ENCODE measurements at places on chromosomes 12 and 14. TPM values are rescaled to one million over a fixed set of nuclear protein-coding genes. Genes with fewer than 3 reads are reported as not detected.

Gene PAPLN
- 5.8 TPM for total RNA-seq

Gene ALDH1L2
- total RNA-seq, result 17.2 TPM

Gene CLEC7A
- total RNA-seq, result 25.8 TPM

Gene CRIP1
- 229 TPM for total RNA-seq

Gene TGM1
- 0.52 TPM for total RNA-seq

Gene KRT77
- not detected for total RNA-seq

Gene ZNF891
- 3.5 TPM for total RNA-seq

Gene BBOF1
- total RNA-seq, result 6.3 TPM

Gene KLHL33
- 0.39 TPM for total RNA-seq

Gene CCDC175
- 0.71 TPM for total RNA-seq

Gene FOXM1
- 0.84 TPM for total RNA-seq

Gene CCDC177
- not detected for total RNA-seq

Gene LHX5
- not detected for total RNA-seq

Gene FGF23
- not detected for total RNA-seq

Gene PIWIL1
- total RNA-seq, result not detected

GRCh38 chr12:69204191-69204590, 35.2 kb upstream of the CPSF6 start:
- no peaks in the 10 kb centered on the region for H3K4me1 ChIP-seq
- no peak overlapping the region for H3K27ac ChIP-seq
- no peak for DNase-seq
- no peaks in the 10 kb centered on the region for H3K27me3 ChIP-seq

DNA sequence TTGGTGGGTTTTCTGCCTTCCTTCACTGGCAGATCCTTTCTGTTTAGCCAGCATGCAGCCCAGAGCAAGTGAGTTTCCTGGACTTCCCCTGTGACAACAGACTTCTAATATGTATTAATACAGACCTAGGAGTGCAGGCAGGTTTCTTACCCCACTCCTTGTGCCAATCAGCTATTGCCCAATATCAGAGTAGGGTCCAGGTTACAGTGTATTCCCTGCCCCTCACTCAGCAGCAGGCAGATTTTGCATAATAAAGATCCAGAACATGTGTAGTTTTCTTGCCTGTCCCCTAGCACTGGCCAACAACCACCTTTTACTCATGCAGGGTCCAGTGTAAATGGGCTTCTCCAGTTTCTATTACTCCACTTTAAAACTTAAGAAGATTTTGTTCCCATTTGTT, 4.7 kb upstream of the SMIM10L1 start:
- no peak overlapping the region for H3K27ac ChIP-seq
- no peaks in the 10 kb centered on the region for H3K27me3 ChIP-seq
- no peak for DNase-seq
- H3K36me3 ChIP-seq, result no peaks in the 10 kb centered on the region

- H3K36me3 ChIP-seq, result no peaks in the 10 kb centered on the region
- H3K4me1 ChIP-seq, result no peaks in the 10 kb centered on the region
- no peak for DNase-seq
- no peaks in the 10 kb centered on the region for H3K27me3 ChIP-seq
- H3K4me3 ChIP-seq, result no peak overlapping the region
These were observed 188.6 kb downstream of the SLC5A8 start for GRCh38 chr12:101021442-101021841.

DNA sequence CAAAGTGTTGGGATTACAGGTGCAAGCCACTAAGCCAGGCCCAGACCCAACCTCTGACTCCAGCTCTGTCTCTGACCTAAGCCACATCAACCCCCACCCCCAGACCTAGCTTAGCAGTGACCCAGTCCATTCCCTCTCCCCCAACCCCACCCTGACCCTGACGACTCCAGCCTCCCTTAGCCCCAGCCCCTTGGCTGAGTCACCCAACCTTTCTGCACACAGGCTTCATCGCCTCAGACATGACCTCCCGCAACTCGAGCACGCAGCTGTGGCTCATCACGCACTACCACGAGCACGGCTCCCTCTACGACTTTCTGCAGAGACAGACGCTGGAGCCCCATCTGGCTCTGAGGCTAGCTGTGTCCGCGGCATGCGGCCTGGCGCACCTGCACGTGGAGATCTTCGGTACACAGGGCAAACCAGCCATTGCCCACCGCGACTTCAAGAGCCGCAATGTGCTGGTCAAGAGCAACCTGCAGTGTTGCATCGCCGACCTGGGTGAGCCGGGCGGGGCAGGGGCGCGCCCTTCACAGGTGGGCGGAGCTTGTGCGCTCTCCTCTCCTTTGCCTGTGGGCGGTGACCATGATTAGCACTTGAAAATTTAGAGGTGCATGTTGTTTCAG, 7.8 kb downstream of the ACVRL1 start:
- H3K27ac ChIP-seq, result no peak overlapping the region
- H3K4me1 ChIP-seq, result no peaks in the 10 kb centered on the region
- H3K36me3 ChIP-seq, result no peaks in the 10 kb centered on the region
- no peak overlapping the region for H3K4me3 ChIP-seq

- no peak for DNase-seq
- H3K27me3 ChIP-seq, result no peaks in the 10 kb centered on the region
- H3K4me3 ChIP-seq, result no peak overlapping the region
- no peaks in the 10 kb centered on the region for H3K4me1 ChIP-seq
These were observed 257.1 kb downstream of the EFCAB11 start for GRCh38 chr14:89697281-89698060.

GRCh38 chr12:43008953-43009845, 419.7 kb upstream of the PRICKLE1 start:
- H3K36me3 ChIP-seq, result no peaks in the 10 kb centered on the region
- no peaks in the 10 kb centered on the region for H3K27me3 ChIP-seq
- H3K4me1 ChIP-seq, result no peaks in the 10 kb centered on the region
- no peak for DNase-seq
- H3K4me3 ChIP-seq, result no peak overlapping the region

DNA sequence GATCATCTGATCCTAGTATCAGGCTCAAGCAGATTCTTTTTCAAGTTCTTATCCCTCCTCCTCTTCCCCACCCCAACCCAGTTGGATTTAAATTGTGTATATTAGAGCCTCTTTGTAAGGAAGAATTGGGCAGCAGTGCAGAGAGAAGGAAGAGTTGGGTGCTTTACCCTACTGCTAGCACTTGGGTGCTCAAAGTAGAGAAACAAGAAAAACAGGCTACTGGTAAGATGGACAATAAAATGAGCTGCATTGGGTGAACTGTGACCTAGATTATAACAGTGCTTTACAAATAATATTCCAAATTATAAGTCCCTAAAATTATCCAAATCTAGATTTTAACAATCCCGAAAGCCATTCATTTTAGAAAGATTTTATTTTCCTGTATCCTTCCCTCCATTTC, 363.4 kb upstream of the GARIN6 start:
- no peak overlapping the region for H3K27ac ChIP-seq
- no peak for DNase-seq
- H3K4me3 ChIP-seq, result no peak overlapping the region
- no peaks in the 10 kb centered on the region for H3K4me1 ChIP-seq
- no peaks in the 10 kb centered on the region for H3K27me3 ChIP-seq

DNA sequence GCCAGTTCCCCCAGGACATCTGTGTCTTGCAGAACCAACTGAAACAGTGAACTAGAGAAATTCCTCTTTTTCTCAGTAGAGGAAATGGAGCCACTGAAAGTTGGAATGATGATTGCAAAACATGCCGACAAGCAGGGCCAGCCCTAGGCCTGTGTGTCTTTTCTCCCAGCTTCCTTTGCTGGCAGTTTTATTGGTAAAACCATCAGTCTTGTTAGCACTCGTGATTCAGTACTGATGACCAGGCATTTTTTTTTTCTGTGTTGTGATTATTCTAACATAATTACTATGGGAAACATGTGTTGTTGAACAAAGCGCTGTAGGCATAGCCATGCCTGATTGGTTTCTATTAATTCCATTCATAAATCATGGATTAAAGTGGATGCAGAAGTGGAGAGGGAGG, 620.7 kb downstream of the AACS start:
- H3K4me1 ChIP-seq, result no peaks in the 10 kb centered on the region
- H3K27me3 ChIP-seq, result no peaks in the 10 kb centered on the region
- no peak overlapping the region for H3K4me3 ChIP-seq
- H3K36me3 ChIP-seq, result no peaks in the 10 kb centered on the region
- DNase-seq, result no peak
- no peak overlapping the region for H3K27ac ChIP-seq

DNA sequence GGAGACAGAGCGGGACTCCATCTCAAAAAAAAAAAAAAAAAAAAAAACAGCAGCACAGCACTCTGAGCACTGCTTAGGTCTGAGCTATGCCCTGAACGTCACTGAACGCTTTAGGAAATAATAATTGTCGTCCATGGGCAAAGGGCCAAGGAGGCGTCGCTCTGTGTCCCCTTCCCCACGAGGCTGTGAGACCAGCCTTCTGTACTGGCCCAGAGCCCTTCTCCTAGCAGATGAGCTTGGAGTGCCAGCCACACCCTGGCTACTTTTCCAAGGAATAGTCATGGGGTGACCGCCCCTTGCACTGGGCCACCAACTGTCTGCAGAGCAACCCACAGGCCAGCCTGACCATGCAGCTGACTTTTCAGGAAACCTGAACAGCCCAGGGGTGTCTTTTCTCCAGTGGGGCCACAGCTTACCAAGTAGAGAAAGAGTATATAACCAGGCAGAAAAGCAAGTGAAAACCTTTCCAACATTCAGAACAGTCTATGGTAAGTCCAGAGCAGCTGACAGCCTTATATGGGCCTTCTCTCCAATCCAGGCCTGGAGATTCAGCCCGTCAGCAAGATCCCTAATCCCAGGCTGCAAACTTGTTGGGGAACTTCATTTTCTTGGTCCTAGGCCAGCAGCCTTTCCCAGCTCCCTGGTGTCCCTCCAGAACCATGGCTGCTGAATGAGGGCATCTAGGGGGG, 28.5 kb downstream of the CD9 start:
- peaks cover 3% of the 10 kb centered on the region for H3K4me1 ChIP-seq
- H3K4me3 ChIP-seq, result no peak overlapping the region
- no peaks in the 10 kb centered on the region for H3K36me3 ChIP-seq
- H3K27me3 ChIP-seq, result no peaks in the 10 kb centered on the region

DNA sequence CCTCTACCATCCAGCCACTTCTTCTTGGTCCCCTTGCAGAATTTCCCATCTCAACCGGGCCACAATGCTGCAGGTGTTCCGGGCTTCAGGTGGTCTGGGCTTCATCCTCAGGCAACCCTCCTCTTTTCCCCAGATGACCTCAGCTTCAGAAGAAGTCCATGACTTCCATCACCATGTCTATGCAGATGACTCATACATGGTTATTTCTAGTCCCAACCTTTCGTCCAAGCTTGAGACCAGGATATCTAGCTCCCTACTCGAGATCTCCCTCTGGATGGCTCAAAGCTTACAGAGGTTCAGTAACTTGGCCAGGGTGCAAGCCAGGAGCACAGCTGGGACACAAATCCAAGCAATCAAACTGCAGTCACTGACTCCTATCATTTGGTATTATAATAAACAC, 154.6 kb upstream of the NOS1 start:
- H3K27ac ChIP-seq, result no peak overlapping the region
- peaks cover 3% of the 10 kb centered on the region for H3K4me1 ChIP-seq
- no peak for DNase-seq
- H3K27me3 ChIP-seq, result no peaks in the 10 kb centered on the region
- no peak overlapping the region for H3K4me3 ChIP-seq

- H3K4me3 ChIP-seq, result no peak overlapping the region
- H3K4me1 ChIP-seq, result no peaks in the 10 kb centered on the region
- H3K27ac ChIP-seq, result no peak overlapping the region
- H3K27me3 ChIP-seq, result no peaks in the 10 kb centered on the region
These were observed 69.9 kb upstream of the AVPR1A start for GRCh38 chr12:63220921-63221320.

GRCh38 chr12:64387197-64387816, 3.3 kb downstream of the C12orf56 start:
- no peak overlapping the region for H3K27ac ChIP-seq
- H3K4me3 ChIP-seq, result no peak overlapping the region
- no peak for DNase-seq
- no peaks in the 10 kb centered on the region for H3K4me1 ChIP-seq
- H3K36me3 ChIP-seq, result no peaks in the 10 kb centered on the region

- DNase-seq, result peak; percentile 35
- H3K27ac ChIP-seq, result no peak overlapping the region
- no peak overlapping the region for H3K4me3 ChIP-seq
- H3K27me3 ChIP-seq, result no peaks in the 10 kb centered on the region
These were observed 36.1 kb downstream of the NCOR2 start for GRCh38 chr12:124531281-124531745.

GRCh38 chr12:9933958-9934357, 1.8 kb upstream of the CLEC2A start:
- H3K4me3 ChIP-seq, result no peak overlapping the region
- no peak overlapping the region for H3K27ac ChIP-seq
- H3K27me3 ChIP-seq, result no peaks in the 10 kb centered on the region
- H3K4me1 ChIP-seq, result no peaks in the 10 kb centered on the region
- H3K36me3 ChIP-seq, result no peaks in the 10 kb centered on the region

DNA sequence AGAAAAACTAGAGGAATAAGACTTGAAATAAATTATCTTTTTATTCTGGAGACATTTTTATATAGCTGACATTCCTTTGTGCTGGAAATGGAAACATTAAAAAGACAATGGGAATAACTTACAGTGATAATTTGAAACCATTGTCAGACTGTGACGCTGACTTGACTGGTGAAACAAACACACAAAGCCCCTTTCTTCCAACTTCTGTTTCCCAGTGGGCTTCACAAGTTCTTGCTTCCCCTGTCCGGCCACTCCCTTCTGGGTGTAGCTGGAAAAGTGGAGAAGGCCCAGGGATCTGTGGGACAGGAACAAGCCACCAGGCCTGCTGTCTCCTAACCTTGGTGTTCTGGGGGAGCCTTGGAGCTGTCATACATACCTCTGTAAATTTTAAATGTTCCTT, 58.8 kb downstream of the PELI2 start:
- no peak overlapping the region for H3K4me3 ChIP-seq
- no peak overlapping the region for H3K27ac ChIP-seq
- DNase-seq, result no peak
- peaks cover 5% of the 10 kb centered on the region for H3K4me1 ChIP-seq
- H3K36me3 ChIP-seq, result peaks cover 5% of the 10 kb centered on the region
- H3K27me3 ChIP-seq, result no peaks in the 10 kb centered on the region

DNA sequence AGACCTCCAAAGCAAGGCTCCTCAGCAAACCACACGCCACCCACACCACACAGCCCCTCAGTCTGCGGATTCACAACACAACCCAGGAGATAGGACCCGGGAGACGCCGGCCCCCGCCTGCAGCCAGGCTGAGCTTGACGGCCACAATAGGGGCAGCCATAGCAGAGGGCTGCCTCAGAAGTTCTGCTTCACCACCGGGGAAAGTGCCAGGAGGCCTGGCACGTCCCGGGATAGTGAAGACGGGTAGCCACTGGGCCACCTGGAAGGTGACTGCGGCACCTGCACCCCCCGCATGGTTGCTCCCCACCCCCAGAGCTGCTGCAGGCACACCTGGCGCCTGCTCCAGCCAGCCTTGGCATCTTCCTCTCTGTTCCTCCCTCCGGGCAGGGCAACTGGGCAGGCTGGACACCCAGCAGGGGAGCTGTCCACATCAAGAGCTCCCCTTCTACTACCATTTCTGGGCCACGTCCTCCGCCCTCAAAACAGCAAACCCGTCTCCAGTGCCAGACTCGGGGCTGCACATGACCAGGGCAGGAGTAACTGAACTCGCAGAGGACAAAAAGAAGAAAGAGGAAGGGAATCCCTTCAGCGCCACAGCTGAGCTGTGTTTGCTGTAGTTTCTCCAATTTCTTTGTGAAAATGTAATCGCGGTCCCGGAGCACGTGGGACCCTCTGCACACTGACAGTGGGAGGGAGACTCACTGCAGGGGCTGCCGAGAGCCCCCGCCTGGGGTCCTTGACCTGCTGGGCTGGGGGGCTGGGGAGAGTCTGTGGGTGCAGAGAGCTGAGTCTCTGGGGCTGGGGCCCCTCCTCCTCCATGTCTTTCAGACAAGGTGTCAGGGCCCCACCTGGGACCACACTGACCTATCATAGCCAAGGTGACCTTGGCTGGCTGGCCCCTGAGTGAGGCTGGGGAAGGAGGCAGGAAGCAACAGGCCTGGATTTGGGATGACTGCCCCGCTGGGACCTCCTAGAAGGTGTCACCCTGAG, 74.2 kb upstream of the C14orf180 start:
- H3K4me3 ChIP-seq, result no peak overlapping the region
- H3K27ac ChIP-seq, result no peak overlapping the region
- no peaks in the 10 kb centered on the region for H3K4me1 ChIP-seq
- no peaks in the 10 kb centered on the region for H3K27me3 ChIP-seq
- H3K36me3 ChIP-seq, result no peaks in the 10 kb centered on the region
